ENCODE measurements at places on chromosomes 6 and 20.

GRCh38 chr20:20763650-20764049, 51.2 kb upstream of the RALGAPA2 start:
- no peak for DNase-seq

- DNase-seq: no peak
Measured at GRCh38 chr6:14365393-14365792, 247.8 kb downstream of the CD83 start.

DNA sequence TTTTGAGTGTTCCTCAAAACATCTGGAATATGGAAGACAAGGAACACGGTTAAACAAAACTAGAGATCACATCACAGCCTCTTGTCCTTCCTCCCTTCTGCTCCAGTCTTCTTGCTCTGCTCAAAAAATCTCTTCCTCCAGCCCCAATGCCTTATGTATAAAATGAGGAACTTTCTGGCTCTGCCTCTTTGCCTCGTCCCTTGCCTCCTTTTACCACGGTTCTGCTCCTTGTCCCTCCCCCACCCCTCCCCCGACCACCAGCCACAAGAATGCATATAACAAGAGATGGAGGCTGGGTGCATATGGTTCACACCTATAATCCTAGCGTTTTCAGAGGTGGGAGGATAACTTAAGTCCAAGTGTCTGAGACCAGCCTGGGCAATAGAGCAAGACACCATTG, 43.6 kb downstream of the PLAGL2 start:
- DNase-seq: no peak

GRCh38 chr20:55057779-55058415, 582.5 kb downstream of the DOK5 start:
- no peak for DNase-seq

DNA sequence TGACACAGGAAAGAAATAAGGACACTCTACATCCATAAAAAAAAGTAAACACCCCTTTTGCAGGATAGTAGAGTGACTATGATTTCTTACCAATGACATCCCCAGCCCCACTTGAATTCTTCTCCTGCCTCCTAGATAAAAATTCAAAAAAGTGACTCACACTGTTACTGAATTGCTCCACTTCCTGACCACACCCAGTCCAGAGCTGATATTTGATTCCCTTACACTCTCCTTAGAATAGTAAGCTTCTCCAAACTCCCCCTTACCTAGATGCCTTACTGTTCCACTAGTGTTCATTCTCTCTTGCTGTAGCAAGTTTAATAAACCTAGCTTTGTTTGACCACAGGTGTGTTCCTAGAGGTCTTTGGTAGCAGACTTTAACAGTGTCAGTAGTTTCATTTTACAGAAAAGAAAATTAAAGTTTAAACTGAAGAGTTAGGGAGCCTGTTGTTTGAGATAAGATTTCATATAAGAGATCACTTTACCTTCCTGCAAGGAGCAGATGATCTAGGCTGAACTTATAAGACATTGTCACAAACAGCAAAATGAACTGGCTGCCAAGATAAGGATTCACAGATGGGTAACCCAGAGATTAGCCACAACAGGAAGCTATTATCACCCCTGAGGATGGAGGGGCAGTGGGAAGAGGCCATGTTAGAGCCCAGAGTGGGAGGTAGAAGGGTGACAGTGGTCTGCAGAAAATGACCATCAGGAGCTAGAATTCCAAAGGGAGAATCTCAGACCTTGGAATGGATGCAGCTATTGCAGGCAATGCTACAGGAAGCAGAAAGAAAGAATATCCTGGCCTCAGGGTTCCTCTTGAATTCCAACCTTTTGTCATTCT, 28.4 kb upstream of the BTN3A2 start:
- no peak for DNase-seq

GRCh38 chr6:106724848-106725247, 95.5 kb downstream of the QRSL1 start:
- no peak for DNase-seq

DNA sequence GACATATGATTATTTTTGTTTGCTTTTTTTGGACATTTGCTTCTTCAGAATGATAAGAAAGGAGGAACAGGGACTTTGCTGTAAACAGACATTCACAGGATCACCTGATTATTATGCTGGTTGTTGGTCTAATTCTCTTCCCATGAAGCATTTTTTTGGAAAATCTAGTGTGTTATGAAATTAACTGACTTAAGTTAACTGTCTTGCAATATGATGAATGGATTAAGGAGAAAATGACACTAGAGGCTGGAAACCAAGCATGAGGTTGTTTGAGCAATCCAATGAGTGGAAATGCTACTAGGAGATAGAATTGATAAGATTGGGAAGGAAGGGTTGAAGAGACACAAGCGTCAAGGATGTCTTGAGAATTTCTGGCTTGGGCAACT, 13.2 kb upstream of the EDN1 start:
- no peak for DNase-seq

DNA sequence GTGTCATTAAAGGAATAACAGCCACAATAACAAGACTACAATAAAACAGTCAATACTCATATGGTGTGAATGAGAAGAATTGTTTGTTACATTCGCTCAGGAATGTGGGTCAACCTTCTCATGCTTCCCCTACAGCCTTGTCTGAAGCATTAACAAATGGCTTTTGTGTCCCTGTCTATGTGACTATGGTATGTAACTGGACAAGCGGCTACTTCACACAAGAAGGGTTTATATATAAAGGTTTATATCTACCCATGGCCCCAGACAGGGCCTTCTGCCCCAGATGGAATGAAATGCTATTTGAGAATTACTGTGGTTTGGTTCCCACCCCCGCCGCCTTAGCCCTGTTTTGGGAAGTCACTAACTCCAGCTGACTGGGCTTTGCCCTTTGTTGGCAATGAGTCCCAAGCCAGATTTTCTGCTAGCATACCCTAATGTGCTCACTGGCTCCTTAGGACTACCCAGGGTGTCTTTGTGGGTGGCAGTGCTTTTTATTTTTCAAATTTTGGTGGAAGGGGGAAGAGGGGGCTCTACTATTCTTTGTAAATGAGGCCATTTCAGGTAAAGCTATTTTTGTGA, 39.4 kb downstream of the TFAP2A start:
- DNase-seq: no peak

DNA sequence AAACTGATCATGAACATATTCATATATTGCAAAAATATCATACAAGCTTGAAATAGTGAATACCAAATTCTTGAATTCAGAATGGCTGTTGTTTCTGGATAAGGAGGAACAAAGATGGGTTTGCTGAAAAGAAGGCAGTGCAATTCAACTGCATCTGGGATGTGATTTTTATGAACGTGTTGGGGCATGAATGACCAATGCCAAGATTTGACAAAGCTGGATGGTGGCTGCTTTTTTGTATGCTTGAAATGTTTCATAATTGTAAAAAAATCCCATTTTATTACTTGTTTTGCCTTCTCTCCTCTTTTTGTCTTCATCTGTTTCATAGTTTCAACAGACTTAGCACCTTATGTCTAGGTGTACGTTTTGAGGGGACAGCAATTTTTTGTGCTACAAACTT, 36.8 kb upstream of the BCAS1 start:
- DNase-seq: no peak

DNA sequence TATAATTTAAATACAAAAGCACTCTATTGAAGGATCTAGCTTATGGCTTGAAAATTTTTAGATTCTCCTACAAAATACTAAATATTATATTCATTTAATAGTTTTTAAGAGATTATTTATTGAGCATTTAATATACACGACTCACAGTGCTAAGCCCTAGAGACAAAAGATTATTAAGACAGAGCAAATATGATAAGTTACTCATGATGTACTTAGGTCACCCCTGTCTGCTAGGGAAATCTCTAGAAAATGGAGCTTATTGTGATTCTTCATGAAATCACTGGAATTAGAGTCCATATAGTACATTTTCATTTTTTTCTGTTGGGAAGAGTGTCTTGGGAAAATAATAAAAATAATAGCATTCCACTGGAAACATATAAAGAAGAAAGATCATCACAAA, 37.8 kb downstream of the BEND6 start:
- DNase-seq: no peak

DNA sequence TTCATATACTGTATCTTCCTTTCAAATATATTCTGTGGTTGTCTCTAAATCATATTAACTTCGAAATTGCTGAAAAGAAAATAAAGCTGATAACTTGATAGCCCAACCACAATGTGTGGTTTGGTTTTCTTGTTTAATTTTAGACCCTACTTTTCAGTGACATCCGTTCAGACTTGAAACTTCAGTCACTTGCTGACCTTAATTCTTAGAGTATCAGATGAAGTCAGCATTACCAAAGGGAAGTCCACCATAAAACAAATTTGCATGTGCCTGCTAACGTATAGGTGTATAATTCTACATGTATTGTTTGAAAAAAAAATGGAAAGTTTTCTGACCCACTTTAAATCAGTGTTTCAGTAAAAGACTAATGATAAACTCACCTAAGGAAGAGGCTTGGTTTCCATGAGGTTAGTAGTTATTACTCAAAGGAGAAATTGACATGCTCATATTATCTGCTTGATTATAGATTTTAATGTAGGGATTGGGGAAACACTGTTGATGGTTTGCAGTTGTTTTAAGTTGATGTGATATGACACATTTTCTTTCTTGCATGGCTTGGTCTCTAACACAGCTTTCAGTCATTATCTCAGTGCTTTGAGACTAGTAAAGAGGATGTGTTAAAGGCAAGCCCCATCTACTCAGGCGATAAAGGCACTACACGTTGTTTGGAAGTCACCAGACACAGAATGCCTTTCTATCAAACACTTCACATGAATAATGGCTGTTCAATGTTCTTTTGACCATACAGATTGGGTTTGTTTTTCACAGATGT, 5.2 kb upstream of the IL17A start:
- DNase-seq: no peak

GRCh38 chr6:144349690-144350527, 64.8 kb downstream of the UTRN start:
- DNase-seq: no peak

GRCh38 chr6:148737806-148738205, 9.0 kb upstream of the UST start:
- DNase-seq: no peak

DNA sequence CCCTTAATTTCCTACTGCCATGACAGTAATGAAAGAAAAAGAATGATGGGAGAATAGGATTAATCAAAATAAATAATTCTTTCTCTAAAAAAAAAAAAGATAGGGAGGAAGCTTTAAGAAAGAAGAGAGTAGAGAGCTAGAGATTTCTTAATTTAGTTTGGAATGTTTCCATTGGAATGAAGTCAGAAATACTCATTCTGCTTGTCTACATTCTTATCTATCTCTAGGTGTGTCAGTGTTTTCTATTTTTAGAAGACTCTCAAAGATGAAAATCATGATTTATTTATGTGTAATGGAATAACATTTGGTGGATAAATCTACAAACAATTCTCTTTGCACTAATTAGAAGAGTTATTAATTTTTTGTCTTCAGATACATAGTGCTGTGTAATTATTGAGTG, 38.0 kb upstream of the HIVEP1 start:
- DNase-seq: no peak

DNA sequence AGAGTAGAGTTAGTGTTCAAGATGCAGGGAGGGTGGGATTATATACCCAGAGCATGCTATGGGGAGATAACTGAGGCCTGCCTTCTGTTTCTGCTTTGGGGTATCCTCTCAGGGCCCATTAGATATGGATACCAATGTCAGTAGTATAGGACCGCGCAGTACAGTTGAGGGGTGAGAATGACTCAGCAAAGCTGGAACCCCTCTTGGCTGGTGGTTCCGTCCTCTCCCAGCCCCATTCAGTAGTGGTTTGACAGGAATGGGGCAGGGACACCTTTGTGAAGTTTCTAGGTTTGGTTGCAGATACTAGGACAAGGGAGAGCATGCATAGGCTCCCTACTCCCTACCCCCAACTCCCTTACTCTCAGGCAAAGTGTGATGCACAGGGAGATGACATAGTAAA, 47.8 kb downstream of the EIF2S2 start:
- DNase-seq: no peak

- DNase-seq: no peak
Measured at GRCh38 chr20:42963796-42964195, 225.9 kb downstream of the PTPRT start.

DNA sequence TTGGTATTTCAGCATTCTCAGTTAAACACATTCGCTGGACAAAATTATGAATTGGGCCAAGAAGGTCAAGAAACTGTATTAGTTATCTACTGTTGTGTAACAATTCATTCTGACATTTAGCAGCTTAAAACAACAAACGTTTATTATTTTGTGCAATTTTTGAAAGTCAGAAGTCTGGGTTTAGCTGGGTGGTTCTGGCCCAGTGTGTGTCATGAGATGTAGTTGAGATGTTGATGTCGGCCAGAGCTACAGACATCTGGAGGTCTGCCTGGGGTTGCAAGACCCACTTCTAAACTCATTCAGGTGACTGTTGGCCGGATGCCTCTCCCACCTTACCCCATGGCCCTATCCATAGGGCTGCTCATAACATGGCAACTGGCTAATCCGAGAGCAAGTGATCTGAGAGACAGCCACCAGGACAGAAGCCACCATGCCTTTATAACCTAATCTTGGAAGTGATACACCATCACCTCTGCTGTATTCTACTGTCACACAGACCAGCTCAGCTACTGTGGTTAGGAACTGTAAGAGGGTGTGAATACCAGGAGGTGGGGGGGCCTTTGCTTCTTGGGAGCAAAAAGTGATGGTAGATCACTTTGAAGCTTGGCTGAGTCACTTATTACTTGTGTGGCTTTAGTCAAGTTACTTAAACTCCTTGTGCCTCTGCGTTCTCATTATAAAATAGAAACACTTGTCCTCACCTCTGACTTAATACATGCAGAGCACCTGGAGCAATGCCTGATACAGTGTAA, 217.0 kb upstream of the MYLIP start:
- no peak for DNase-seq

DNA sequence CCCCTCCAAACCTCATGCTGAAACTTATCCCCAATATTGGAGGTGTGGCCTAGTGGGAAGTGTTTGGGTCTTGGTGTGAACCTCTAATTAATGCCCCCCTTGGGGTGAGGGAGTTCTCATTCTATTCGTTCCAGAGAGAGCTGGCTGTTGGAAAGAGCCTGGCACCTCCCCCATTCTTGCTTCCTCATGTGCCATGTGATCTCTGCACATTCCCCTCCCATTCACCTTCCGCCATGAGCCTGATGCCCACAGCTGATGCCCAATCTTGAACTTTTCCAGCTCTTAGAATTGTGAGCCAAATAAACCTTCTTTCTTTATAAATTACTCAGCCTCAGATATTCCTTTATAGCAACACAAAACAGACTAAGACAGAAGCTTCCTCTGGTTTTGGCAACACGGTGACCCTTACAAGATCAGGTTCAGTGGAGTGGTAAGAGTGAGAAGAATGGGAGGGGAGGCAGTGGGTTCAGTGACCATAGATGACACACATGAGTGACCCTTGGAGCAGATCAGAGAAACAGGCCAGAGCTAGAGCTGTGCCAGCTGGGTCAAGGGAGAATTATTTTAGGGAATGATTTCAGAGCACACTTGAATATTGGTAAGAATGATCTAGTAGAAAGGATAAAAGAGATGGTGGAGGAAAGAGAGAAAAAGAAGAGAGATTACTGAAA, 176.4 kb downstream of the LY86 start:
- DNase-seq: no peak

GRCh38 chr20:60952861-60953260, 299.2 kb upstream of the CDH4 start:
- DNase-seq: no peak

Measured in activated T-cell treated with anti-CD3 and anti-CD28 coated beads, Interleukin-2, amount 50 U/mL, for 24 hours (primary cell).